ENCODE measurements at places on chromosomes 6 and 20.

GRCh38 chr6:123589973-123590372 lies 46.8 kb downstream of the TRDN start:
- DNase-seq: no peak

DNA sequence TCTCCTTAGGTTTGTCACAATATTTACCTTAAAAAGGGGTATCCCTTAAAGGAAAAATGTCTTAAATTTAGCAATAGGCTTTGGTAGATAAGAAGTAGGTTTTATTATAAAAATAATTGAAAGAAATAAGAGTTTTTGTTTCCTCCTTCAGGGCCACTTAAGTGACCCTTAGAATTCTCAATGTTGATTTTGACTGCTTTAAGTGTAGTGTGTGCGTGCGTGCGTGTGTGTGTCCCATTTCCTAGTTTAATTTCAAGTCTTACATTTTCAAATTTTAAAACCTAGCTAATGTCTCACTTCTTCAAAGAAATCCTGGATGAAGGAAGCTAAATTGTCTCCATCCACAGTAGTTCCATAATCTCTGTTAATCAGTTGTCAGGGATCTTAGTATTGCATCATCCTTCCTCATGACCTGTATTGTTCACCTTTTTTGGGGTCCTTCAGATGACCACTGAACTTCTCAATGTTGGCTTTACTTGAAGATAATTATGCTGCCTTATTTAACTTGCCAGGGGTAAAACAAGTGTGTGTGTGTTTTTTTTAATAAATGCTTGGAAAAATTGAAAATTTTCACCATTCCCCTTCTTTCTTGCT lies 50.7 kb upstream of the TFB1M start:
- no peak for DNase-seq

DNA sequence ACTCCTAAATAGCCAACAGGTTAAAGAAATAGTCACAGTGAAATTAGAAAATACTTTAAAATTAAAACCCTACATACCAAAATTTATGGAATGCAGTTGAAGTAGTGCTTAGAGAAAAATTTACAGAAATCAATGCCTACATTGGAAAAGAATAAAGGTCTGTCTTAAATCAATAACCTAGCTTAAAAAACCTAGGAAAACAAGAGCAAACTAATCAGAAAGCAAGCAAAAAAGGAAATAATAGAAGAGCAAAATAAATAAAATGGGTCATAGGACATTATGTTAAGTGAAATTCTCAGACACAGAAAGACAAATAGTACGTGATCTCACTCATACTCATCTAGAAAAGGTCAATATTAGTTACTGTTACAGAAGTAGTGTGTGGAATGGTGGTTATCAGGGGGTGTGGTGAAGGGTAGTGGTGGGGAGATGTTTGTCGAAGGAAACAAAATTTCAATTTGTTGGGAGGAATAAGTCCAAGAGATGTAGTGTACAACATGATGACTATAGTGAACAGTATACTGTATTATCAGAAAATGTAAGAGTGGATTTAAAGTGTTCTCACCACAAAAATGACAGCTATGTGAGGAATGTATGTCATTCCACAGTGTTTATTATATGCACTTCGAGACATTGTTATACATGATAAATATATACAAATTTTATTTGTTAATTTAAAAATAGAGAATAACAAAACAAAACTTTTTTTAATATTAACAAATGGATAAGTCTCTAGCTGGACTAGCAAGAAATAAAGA lies 423.6 kb downstream of the CDH26 start:
- DNase-seq: no peak

DNA sequence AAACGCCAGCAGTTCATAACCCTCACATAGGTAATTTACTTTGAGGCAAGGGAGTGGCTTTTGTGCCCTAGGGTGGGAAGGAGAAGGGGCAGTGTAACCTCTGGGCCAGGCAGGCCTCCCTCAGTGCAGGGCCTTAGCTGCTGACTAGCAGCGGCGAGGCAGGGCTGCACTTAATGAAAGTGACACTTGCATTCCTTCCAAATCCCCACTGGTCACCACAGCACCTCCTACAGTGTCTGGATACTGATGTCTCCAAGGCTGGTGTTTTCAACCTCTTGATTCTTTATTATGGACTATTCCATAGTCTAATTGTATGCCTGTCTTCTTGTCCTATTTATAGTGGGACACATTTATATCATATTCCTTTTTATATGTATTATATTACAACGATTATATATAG lies 152.7 kb downstream of the LY86 start:
- no peak for DNase-seq

DNA sequence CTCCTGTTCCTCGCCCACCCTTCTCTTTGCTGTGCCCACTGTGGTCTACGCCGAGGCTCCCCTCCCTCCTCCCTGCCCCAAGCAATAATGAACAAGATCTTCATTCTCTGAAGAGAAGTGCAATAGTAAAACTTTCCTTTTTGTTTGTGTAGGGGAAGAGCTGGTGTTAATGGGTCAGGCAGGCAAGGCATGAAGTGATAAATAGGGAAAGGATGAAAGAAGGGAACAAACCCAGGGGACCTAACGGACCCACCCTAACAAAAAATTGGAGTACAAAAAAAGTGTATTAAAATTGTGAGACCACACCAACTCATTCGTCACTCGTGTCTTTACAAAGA lies 66.9 kb downstream of the ZBTB2 start:
- no peak for DNase-seq

- DNase-seq: no peak
These were observed 76.0 kb upstream of the CD93 start for GRCh38 chr20:23161968-23162696.

- no peak for DNase-seq
These were observed 370.5 kb upstream of the RSPO3 start for GRCh38 chr6:126747728-126748540.

DNA sequence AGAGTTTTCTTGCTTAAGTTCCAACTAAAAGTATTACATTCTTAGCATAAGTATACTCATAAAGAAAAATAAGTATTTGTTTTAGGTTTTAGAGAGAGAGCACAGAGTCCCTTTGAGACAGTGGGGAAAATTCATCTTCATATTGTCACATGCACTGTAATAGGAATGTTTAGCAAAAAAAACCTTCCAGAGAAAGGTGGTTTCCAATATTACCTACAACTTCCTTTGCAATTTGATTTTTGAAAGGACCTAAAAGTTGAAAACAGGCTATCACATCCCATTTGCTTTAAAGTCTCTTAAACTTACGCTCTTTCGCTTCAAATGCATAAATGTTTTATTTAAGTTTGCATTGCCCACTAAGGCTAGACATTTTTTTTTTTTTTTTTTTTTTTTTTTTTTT lies 86.4 kb downstream of the OPRM1 start:
- no peak for DNase-seq

DNA sequence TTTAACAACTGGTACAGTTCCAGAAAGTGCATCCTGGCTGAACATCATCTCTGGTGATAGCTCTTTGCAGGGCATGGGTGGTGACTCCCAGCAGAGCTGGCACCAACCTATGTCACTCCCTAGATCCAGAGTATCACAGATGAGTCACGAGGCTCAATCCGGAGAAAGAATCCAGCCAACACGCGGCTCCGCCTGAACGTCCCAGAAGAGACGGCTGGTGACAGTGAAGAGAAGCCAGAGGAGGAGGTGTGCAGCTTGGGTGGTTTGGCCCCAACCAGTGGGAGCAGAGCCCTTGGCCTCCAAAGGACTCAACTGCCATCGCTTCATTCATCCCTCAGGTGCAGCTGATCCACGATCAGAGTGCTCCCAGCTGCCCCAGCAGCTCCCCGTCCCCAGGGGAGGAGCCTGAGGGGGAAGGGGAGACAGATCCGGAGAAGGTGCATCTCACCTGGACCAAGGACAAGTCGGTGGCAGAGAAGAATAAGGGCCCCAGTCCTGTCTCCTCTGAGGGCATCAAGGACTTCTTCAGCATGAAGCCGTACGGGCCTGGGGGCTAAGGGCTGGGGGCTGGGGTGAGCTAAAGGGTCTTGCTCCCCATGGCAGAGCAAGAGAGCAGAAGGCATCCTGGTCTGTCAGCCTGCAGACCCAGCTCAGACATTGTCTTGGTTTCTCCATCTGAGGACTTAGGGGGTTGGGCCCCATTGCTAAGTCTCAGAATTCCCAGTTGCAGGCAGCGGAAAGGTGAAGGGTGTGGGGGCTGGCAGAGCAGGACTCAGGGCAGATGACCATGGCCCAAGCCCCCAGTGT lies 27.2 kb downstream of the SLC12A5 start:
- no peak for DNase-seq

- no peak for DNase-seq
These were observed 92.4 kb downstream of the COL9A1 start for GRCh38 chr6:70210462-70210861.

- no peak for DNase-seq
These were observed 51.6 kb upstream of the FAM184A start for GRCh38 chr6:119129968-119130484.

DNA sequence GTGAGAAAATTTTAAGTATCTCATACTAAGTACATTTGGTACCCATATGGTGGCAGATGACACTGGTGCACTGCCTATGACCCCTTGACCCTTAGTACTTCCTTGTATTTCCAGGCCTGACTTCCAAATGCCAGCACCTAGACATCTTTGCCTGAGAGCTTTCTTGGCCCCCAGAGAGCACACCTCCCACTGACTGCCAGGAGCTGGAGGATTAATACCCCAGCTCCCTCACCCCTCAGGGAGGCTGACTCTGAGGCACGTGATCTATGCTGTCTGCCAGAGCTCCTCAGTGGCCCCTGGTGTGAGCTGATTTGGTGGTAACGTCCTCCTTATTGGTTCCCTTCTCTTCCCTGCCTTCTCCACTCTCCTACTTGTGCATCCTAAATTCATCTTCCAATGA lies 38.0 kb downstream of the BFSP1 start:
- DNase-seq: no peak

DNA sequence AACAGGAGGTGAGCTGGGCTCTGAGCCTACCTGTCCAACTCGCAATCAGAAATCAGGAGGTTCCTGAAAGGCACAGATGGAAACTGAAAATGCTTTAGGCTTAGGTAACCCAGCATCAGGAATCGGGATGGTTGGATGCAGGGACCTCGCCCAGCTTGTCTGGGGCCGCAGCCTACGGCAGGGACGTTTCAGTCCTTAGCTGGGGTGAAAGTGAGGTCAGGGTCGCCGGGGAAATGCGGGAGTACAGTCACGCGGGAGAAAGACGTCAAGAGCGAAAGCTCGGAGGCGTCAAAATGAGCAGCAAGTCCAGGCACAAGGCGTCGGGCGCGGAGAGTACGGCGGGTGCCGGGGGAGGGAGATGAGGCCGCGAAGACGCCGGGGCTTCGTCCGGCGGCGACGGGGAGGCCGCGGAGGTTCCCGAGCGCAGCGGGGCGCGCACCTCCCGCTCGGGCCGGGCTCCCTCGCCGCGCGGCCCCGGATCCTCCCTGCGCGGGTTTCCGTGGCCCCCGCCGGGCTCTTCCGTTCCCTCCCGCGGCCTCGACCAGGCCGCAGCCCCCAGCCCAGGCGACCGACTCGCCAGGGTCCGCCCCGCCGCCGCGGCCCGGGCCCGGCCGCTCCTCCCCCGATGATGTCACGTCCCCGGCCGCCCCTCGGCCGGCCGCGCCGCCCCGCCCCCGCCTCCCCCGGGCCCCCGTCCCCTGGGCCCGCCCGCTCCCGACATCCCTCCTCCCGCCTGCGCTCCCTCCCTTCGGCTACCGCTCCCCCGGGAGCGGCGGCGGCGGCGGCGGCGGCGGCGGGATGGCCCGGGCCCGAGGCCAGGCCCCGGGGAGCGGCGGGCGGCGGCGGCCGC lies at the start of gene EBF4:
EBF4 (plus strand) TSS at position 745 of the 850 bp plus-strand sequence. CDS start 866 bp downstream, outside the sequence.
- no peak for DNase-seq

- DNase-seq: no peak
These were observed 34.9 kb downstream of the BTBD3 start for GRCh38 chr20:11952639-11953038.

DNA sequence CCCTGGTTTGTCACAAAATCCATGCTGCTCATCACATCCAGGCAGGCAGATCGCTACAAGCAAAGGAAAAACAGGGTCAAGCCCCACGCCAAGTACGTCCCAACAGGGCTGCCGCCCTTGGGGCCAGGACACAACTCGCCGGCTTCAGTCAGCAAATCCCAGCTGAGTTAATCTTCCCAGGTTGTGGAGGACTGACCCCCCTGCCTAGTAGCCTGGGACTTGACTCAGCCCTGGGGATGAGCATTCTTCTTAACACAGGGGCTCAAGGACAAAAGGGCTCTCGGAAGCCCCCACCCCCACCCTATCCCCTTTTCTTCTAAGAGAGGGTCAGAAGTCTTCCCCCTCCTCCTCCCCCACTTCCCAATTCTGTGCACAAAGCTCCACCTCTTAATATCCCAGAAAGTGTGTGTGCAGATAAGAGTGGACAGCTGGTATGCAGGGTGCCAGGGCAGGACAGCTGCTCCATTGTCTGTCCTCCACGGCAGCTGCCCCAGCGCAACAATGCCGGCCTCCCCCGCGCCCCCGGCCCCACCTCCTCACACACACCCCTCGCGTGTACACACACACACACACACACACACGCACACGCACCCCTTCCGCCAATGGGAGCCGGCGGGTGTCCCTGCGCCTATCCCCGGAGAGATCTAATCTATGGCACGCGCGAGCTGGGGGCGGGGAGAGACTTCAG lies 4.5 kb downstream of the DLL1 start:
- DNase-seq: no peak

DNA sequence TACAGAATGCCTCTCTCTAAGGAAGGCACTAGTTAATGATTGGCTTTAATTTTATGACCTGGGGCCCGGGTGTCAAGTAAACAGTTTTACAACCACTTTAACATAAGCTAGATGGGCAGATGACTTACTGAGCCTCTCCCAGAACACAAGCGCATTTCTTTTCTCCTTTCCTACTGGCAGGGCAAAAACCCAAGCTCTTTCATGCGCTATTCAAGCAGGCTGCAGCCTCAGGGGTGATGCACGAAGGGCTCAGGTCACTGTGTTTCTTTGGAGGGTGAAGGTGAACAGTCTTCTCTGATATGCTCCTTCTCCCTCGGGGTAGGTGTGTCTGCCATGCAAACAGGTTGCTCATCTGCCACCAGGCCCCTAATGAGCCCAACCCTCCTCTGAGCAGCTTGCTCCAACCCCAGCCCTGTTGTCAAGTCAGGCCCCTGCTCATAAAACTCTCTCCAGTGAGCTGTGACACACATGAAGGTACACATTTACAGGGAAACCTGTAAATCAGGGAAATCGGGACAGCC lies 73.5 kb upstream of the CDH4 start:
- no peak for DNase-seq

- DNase-seq: no peak
These were observed 67.6 kb downstream of the FYN start for GRCh38 chr6:111805511-111806164.

- DNase-seq: no peak
These were observed 175.6 kb downstream of the AIG1 start for GRCh38 chr6:143236151-143236798.

Measured in amygdala (tissue), 56 donors.